ENCODE measurements at places on chromosomes 4 and X. TPM values are rescaled to one million over a fixed set of nuclear protein-coding genes. Genes with fewer than 3 reads are reported as not detected.

GRCh38 chr4:90118527-90119195, 8.5 kb upstream of the CCSER1 start:
- no peak for DNase-seq

The PDZD11 gene
- polyA plus RNA-seq = 25.6 TPM

The HSFX1 gene
- polyA plus RNA-seq = not detected

The CLCN4 gene
- polyA plus RNA-seq = 0.02 TPM

The HPSE gene
- polyA plus RNA-seq = 3.8 TPM

Data from naive thymus-derived CD4-positive, alpha-beta T cell (primary cell).